Activated CD4-positive, alpha-beta T cell treated with anti-CD3 and anti-CD28 coated beads, Interleukin-2, amount 10 ng/mL, durations not matched to agents 7 days and 5 days (primary cell): ENCODE measurements at places on chromosomes 7 and 10. TPM values are rescaled to one million over a fixed set of nuclear protein-coding genes. Genes with fewer than 3 reads are reported as not detected.

MAD1L1 gene
- 127 TPM for total RNA-seq

GRCh38 chr7:72406820-72407403 lies 5.2 kb downstream of the CALN1 start:
- no peak overlapping the region for H3K4me3 ChIP-seq
- H3K27ac ChIP-seq, result no peak overlapping the region
- H3K36me3 ChIP-seq, result no peaks in the 10 kb centered on the region
- no peaks in the 10 kb centered on the region for H3K4me1 ChIP-seq

DNA sequence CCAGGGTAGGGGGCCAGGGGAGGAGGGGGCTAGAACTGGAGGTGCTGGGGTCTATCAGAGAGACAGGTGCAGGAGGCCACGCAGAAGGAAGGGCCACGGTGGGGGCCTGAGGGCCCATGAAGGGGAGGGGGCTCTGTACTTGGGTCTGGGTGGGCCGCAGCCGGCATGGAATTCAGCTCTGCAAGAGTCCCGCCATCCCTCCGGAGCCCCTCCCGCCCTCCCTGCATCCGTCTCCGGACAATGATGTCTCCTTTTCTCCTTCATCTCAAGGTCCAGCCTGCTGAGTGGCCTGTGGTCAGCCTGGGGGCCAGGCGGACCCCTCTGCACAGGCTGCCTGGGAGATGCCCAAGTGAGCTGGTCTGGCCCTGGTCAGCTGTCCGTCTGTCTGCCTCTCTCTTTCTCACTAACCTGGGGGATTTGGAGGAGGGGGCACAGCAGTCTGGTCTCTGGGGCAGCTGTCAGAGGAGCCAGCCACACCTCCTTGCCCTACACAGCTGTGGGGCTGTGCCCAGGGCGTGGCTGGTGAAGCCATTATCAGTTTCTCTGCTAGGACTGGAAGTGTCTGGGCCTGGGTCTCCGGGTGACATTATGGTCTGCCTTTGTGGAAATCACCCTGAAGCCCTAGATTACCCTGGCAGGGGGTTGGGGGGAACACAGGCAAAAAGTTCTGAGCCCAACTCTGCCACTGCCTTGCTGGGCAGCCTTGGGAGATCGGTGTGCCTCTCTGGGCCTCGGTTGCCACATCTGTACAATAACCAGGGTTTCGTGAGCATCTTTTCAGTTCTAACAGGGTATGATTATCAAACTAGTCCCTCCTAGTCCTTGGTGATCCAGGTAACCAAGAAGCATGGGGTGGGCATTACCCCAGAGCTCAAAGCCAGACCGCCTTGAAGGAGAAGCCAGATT lies 19.0 kb upstream of the HSPB1 start:
- H3K4me1 ChIP-seq, result peaks cover 14% of the 10 kb centered on the region
- peaks cover 46% of the 10 kb centered on the region for H3K27me3 ChIP-seq

- H3K27ac ChIP-seq, result no peak overlapping the region
- no peak overlapping the region for H3K4me3 ChIP-seq
- H3K27me3 ChIP-seq, result no peaks in the 10 kb centered on the region
These were observed 425.6 kb downstream of the PAXIP1 start for GRCh38 chr7:154577141-154577873.

DNA sequence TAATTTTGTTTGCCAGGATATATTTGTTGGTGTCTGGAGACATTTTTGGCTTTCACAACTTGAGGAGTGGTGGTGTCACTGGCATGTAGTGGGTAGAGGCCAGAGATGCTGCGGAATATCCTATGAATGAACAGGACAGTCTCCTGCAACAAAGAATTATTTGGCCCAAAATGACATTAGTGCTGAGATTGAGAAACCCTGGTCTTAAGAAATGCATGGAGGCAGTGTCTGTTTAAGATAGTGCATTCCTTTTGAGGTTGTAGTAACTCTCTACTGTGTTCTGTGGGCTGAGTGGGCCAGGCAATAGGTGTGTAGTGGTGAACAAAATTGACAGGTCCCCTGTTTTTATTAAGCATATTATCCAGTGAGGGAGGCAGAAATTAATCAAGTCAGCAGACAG lies 165.5 kb downstream of the CDK14 start:
- H3K4me3 ChIP-seq, result no peak overlapping the region
- no peak for DNase-seq
- H3K27ac ChIP-seq, result no peak overlapping the region
- no peaks in the 10 kb centered on the region for H3K27me3 ChIP-seq
- no peaks in the 10 kb centered on the region for H3K4me1 ChIP-seq
- H3K36me3 ChIP-seq, result no peaks in the 10 kb centered on the region

GRCh38 chr10:103854686-103855391 lies 537 bp downstream of the SH3PXD2A start:
- peaks cover 13% of the 10 kb centered on the region for H3K4me1 ChIP-seq
- DNase-seq, result no peak
- no peak overlapping the region for H3K27ac ChIP-seq
- H3K4me3 ChIP-seq, result peak overlapping the region; percentile 71

- H3K4me1 ChIP-seq, result no peaks in the 10 kb centered on the region
- H3K36me3 ChIP-seq, result no peaks in the 10 kb centered on the region
- H3K4me3 ChIP-seq, result no peak overlapping the region
These were observed 227.0 kb downstream of the DKK1 start for GRCh38 chr10:52541006-52541473.

CCDC146 gene
- total RNA-seq, result 10.5 TPM

GIMAP6 gene
- total RNA-seq, result 109 TPM

DNA sequence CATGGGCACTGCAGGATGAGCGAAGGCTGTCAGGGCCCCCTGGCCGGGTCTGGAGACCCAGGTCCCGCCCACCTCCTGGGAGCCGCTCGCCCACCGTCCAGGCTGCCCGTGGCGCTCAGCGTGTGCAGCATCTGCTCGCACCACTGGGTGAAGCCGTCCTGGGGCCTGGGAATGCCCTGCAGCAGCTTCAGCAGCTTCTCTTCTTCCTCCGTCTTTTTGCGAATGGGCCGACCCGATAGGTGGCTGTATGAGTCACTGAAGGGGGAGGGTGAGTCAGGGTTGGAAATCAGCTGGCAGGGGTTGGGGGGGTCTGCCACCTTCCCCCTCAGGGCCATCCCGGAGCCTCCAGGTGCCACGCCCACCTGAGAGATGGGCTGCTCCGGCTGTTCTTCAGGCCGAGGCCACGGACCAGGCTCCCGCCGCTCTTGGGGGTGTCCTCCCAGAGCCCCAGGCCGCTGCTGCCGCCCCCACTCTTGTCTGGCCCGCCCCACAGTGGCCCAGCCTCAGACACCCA lies 8.7 kb downstream of the GNB2 start:
- no peak overlapping the region for H3K27ac ChIP-seq
- H3K27me3 ChIP-seq, result no peaks in the 10 kb centered on the region
- H3K4me3 ChIP-seq, result no peak overlapping the region

THSD7A gene
- total RNA-seq, result not detected

CLCN1 gene
- not detected for total RNA-seq

DNA sequence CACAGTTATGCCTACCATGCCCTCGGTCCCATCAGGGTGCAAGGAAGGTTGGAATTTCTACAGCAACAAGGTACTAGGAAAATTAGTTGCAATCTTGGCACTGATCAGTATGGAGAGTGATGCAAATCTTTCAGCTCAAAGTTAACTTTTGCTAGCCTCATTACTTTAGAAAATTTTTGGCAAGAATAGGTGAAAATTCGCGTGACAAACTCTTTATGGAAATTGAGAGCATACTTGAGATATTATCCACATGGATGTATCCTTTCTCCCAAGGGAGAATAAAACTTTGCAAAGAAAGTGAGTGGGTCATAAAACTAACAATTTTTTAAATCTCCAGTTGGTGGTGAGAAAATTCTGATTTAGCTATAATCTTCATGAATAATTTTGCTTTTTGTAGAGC lies 71.1 kb upstream of the SLC39A12 start:
- H3K4me1 ChIP-seq, result no peaks in the 10 kb centered on the region
- H3K36me3 ChIP-seq, result no peaks in the 10 kb centered on the region
- no peak overlapping the region for H3K27ac ChIP-seq
- no peaks in the 10 kb centered on the region for H3K27me3 ChIP-seq
- H3K4me3 ChIP-seq, result no peak overlapping the region
- DNase-seq, result no peak

GRCh38 chr10:49585387-49585786 lies 24.7 kb upstream of the SLC18A3 start:
- H3K27me3 ChIP-seq, result peaks cover 37% of the 10 kb centered on the region
- H3K4me1 ChIP-seq, result peaks cover 5% of the 10 kb centered on the region
- no peaks in the 10 kb centered on the region for H3K36me3 ChIP-seq

GRCh38 chr7:39890411-39890810 lies 59.6 kb upstream of the CDK13 start:
- no peak overlapping the region for H3K4me3 ChIP-seq
- H3K27ac ChIP-seq, result no peak overlapping the region
- H3K36me3 ChIP-seq, result no peaks in the 10 kb centered on the region
- DNase-seq, result no peak

- peaks cover 88% of the 10 kb centered on the region for H3K36me3 ChIP-seq
- no peak overlapping the region for H3K27ac ChIP-seq
- H3K4me3 ChIP-seq, result no peak overlapping the region
These were observed 116.2 kb downstream of the ELMO1 start for GRCh38 chr7:37332243-37333016.

- H3K36me3 ChIP-seq, result no peaks in the 10 kb centered on the region
- DNase-seq, result no peak
- H3K4me3 ChIP-seq, result no peak overlapping the region
- peaks cover 2% of the 10 kb centered on the region for H3K27me3 ChIP-seq
- H3K4me1 ChIP-seq, result peaks cover 19% of the 10 kb centered on the region
- no peak overlapping the region for H3K27ac ChIP-seq
These were observed 690.5 kb downstream of the PARD3 start for GRCh38 chr10:34124522-34125035.

GRCh38 chr10:99125879-99126278 lies 109.8 kb downstream of the HPSE2 start:
- no peaks in the 10 kb centered on the region for H3K4me1 ChIP-seq
- H3K4me3 ChIP-seq, result no peak overlapping the region
- H3K27me3 ChIP-seq, result no peaks in the 10 kb centered on the region
- H3K27ac ChIP-seq, result no peak overlapping the region
- no peaks in the 10 kb centered on the region for H3K36me3 ChIP-seq

GRCh38 chr7:22662556-22663356 lies 64.2 kb upstream of the IL6 start:
- peaks cover 33% of the 10 kb centered on the region for H3K27me3 ChIP-seq
- H3K4me1 ChIP-seq, result peaks cover 37% of the 10 kb centered on the region
- no peak overlapping the region for H3K27ac ChIP-seq
- peaks cover 7% of the 10 kb centered on the region for H3K36me3 ChIP-seq
- DNase-seq, result no peak

IRF5 gene
- total RNA-seq, result 6.7 TPM
